ENCODE measurements at places on chromosomes 1 and 21. TPM values are rescaled to one million over a fixed set of nuclear protein-coding genes. Genes with fewer than 3 reads are reported as not detected.

GRCh38 chr1:14748977-14749376 lies 150.5 kb downstream of the KAZN start:
- no peak for DNase-seq

- DNase-seq = no peak
These were observed 214 bp downstream of the NCAM2 start for GRCh38 chr21:20998456-20998789.

DNA sequence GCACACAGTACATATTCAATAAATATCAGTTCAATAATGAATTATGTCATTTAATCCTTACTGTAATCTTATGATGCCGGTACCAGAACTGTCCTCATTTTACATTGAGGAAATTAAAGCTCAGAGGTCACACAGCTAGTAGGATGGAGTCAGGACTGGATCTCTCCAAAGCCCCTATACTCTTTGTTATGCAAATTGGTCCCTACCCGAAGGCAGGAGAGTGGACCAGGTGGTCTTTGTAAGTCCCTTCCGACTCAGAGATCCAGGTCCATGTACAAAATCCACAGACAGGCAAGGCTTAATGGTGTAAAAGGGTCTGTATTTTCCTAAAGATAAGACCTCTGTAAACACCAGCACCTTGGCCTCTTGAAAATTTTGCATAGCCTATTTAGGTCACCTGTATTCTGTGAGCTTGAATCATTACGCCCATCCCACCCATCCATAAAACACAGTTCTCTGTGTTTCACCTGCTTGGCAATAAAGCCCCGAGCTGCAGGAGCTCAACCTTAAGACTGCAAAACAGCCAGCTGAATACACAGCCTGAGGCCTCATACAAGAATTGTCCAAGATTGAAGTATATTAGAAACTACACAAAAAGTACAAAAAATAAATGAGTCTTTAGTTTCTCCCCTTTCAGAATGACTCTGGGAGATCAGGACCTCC lies 41.7 kb downstream of the PLXNA2 start:
- DNase-seq = no peak

- no peak for DNase-seq
These were observed 79.6 kb downstream of the PROX1 start for GRCh38 chr1:214067397-214067796.

GRCh38 chr1:42533101-42533863 lies 70.2 kb downstream of the CCDC30 start:
- no peak for DNase-seq

DNA sequence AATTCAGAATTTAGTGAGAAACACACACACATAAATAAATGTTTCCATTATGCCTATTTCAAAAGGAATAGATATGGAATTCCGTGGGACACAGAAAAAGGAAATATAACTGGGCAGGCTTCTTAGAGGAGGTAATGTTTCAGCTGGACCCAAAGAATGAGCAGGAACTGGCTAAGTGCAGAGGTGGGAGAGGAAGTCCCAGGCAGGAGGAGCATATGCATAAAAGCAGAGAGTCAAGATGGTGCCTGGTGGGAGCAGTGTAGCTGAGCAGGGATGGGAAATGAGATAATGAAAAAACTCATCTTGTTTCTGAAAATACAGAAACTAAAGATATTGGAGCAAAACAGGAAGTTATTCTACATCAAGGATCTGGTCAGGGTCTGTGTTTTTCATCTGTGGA lies 115.2 kb upstream of the MAGI3 start:
- DNase-seq = no peak

GRCh38 chr1:222769181-222769580 lies 32.2 kb downstream of the FAM177B start:
- no peak for DNase-seq

GRCh38 chr1:228091084-228091483 lies 8.6 kb downstream of the ARF1 start:
- no peak for DNase-seq

- DNase-seq = no peak
These were observed 64.8 kb upstream of the ATP5PO start for GRCh38 chr21:33980276-33980916.

- DNase-seq = no peak
These were observed 656.3 kb downstream of the PTPRC start for GRCh38 chr1:199295107-199295506.

GRCh38 chr1:173220157-173220556 lies 13.0 kb upstream of the TNFSF4 start:
- DNase-seq = no peak

TDRD10 gene
- not detected for total RNA-seq

PCAT6 gene
- not detected for total RNA-seq

LMX1A gene
- total RNA-seq = not detected

DNM3 gene
- 2.5 TPM for total RNA-seq

HTR1D gene
- not detected for total RNA-seq

PGBD5 gene
- total RNA-seq = 12.9 TPM

TEDDM1 gene
- total RNA-seq = not detected

SLC6A9 gene
- 4.1 TPM for total RNA-seq
